Spleen (tissue), 13 donors: ENCODE measurements at places on chromosomes 1 and 21. TPM values are rescaled to one million over a fixed set of nuclear protein-coding genes. Genes with fewer than 3 reads are reported as not detected.

Gene SYTL1
- 67.5 TPM for total RNA-seq

Gene OR10Z1
- total RNA-seq: not detected

Gene ACTN2
- not detected for total RNA-seq

Gene LCE1F
- total RNA-seq: not detected

Gene CEPT1
- 139 TPM for total RNA-seq

Gene OR2T35
- 0.19 TPM for total RNA-seq

Gene RIIAD1
- total RNA-seq: 0.34 TPM

Gene PROK1
- 0.61 TPM for total RNA-seq

Gene RGS7
- total RNA-seq: 0.82 TPM

Gene UBQLN4
- total RNA-seq: 21.2 TPM

Gene PM20D1
- total RNA-seq: 0.92 TPM

Gene TNFRSF9
- total RNA-seq: 2.6 TPM

Gene OR2L3
- total RNA-seq: 0.32 TPM

Gene TTC39A
- total RNA-seq: 0.26 TPM

Gene LRRC3
- 3.1 TPM for total RNA-seq

Gene PLEKHA6
- total RNA-seq: 6.5 TPM

Gene TCP10L
- total RNA-seq: not detected

Gene DISP1
- 11.8 TPM for total RNA-seq

Gene SPATA17
- not detected for total RNA-seq

Gene NPPA
- total RNA-seq: not detected

Gene GPR157
- 6.7 TPM for total RNA-seq

Gene PDPN
- total RNA-seq: 0.44 TPM

Gene ZNF683
- 0.51 TPM for total RNA-seq

Gene C8B
- not detected for total RNA-seq

Gene CYP4A22
- total RNA-seq: not detected

Gene GJB5
- total RNA-seq: not detected

Gene DIRAS3
- total RNA-seq: 1.3 TPM

Gene OR2T3
- total RNA-seq: not detected

Gene FCRL2
- 32.9 TPM for total RNA-seq

Gene B4GALT2
- 11.4 TPM for total RNA-seq

Gene EIF2D
- 43.0 TPM for total RNA-seq

Gene CFAP141
- total RNA-seq: not detected

Gene LRRC71
- not detected for total RNA-seq

Gene NUDT4B
- total RNA-seq: 27.4 TPM

Gene BCAN
- not detected for total RNA-seq

Gene TNFRSF25
- 103 TPM for total RNA-seq
